ENCODE measurements at places on chromosomes 4 and X.

GRCh38 chrX:50097071-50097470 is 103.7 kb downstream of the AKAP4 start:
- DNase-seq, result no peak

GRCh38 chr4:90922174-90922573 is 795.0 kb downstream of the CCSER1 start:
- DNase-seq, result no peak

- DNase-seq, result no peak
Measured at GRCh38 chr4:126853715-126854114, 779.0 kb upstream of the INTU start.

DNA sequence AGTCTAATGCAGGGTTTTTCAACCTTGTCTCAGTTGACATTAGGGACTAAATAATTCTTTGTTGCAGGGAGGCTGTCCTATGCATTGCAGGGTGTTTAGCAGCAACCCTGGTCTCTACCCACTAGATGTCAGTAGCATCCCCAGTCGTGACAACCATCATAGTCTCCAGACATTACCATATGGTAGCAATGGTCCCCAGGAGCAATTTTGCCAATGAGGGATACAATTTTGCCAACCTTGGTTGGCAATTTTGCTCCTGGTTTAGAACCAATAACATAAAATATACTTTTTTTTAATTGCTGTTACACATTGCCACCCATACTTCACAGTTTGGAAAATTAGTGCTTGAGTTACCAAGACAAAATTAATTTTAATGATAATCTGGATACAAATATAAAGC is 6.0 kb downstream of the EREG start:
- no peak for DNase-seq

GRCh38 chr4:92406488-92406887 is 102.7 kb downstream of the GRID2 start:
- no peak for DNase-seq

Data from non-pigmented ciliary epithelial cell (primary cell).